A549 treated with AZD2906 at 1 μM for 4 hours (cell line): ENCODE measurements at places on chromosomes 12 and 14. TPM values are rescaled to one million over a fixed set of nuclear protein-coding genes. Genes with fewer than 3 reads are reported as not detected.

FOXN4 gene
- total RNA-seq, result 0.04 to 0.11 TPM (median 0.07 TPM) in 5 replicates

CCDC85C gene
- 33.6 to 37.2 TPM (median 36.7 TPM) in 5 replicates for total RNA-seq

LDHB gene
- total RNA-seq, result 1,524 to 1,722 TPM (median 1,561 TPM) in 5 replicates

PTGER2 gene
- total RNA-seq, result 3.0 to 4.5 TPM (median 4.2 TPM) in 5 replicates

DPPA3 gene
- total RNA-seq, result not detected in 5 replicates
